ENCODE measurements at places on chromosomes 5 and 9. TPM values are rescaled to one million over a fixed set of nuclear protein-coding genes. Genes with fewer than 3 reads are reported as not detected.

The BAG1 gene
- 87.4 TPM for total RNA-seq

DNA sequence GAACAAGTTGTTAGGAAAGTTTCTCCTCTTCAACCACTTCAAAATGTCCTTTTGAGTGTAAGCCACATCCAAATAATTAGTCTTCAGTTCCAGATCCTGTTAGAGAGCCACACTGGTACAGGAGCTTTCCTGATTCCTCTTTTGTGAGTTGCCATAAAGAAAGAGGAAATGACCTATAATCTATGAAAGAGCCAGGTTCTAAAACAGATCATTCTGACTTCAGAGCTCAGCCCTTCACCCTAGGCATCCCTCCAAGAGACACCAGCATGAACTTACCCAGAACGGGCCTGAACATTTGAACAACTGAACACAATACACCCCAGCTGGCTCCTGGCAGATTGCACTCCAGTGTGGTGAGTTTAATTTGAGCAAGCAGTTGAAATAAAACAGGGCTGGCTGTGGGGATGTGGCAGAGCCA lies 25.7 kb downstream of the SLC1A1 start:
- DNase-seq, result no peak

- DNase-seq, result no peak
Measured at GRCh38 chr5:57478826-57479225, 3.8 kb downstream of the ACTBL2 start.

The RETREG1 gene
- total RNA-seq, result not detected

- DNase-seq, result no peak
Measured at GRCh38 chr5:92633176-92633575, 947.8 kb downstream of the NR2F1-AS1 start.

DNA sequence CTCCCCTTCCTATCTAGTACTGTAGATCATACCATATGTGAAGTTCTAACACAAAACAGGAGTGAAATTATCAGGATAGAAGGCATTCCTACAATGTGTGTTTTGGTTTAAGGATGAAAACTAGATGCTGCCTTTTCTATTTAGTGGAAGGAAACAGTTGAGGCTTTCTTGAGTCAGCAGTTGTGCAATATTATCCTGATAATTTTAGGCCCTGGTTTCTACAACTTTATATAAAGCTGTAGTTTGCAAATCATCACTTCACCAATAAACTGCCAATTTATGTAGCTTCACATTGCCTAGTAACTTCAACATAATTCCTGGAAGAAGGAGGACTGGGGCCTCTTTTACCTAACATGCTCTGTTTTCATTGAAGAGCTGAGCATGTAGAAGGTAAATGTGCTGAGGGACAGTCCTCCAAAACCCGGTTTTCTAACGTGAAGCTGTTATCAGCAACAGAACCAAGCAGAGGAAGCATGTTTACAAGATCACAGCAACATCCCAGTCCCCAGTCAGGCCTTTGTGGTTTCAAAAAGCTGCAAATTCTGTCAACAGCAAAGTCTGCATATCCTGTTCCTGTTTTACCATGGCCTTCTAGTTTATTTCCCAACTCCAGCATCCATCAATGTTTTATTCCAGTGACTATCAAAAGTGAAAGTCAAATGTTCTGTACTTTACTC lies 513.4 kb upstream of the MEF2C start:
- DNase-seq, result peak; percentile 35
